CD8-positive, alpha-beta T cell (primary cell): ENCODE measurements at places on chromosomes 16 and 17. TPM values are rescaled to one million over a fixed set of nuclear protein-coding genes. Genes with fewer than 3 reads are reported as not detected.

Gene MATCAP1
- total RNA-seq, result 8.0 TPM

Gene MT1A
- total RNA-seq, result not detected

Gene OSGIN1
- total RNA-seq, result 0.84 TPM

Gene CLEC10A
- not detected for total RNA-seq

Gene KREMEN2
- total RNA-seq, result not detected

Gene EMC8
- total RNA-seq, result 56.2 TPM

Gene SUPT4H1
- 45.2 TPM for total RNA-seq

Gene TP53TG3B
- not detected for total RNA-seq

Gene USP43
- total RNA-seq, result 0.30 TPM

Gene NACA2
- not detected for total RNA-seq

Gene PYDC1
- total RNA-seq, result not detected
